ENCODE measurements at places on chromosomes 4 and X. TPM values are rescaled to one million over a fixed set of nuclear protein-coding genes. Genes with fewer than 3 reads are reported as not detected.

The PDZD4 gene
- total RNA-seq, result 0.14 TPM

The FRG2 gene
- total RNA-seq, result not detected

The TENM3 gene
- total RNA-seq, result 17.4 TPM

The UNC5C gene
- 0.28 TPM for total RNA-seq
